ENCODE measurements at places on chromosomes 7 and 10.

GRCh38 chr10:96984541-96985131 lies 152.5 kb downstream of the LCOR start:
- peak; percentile 86 for DNase-seq

DNA sequence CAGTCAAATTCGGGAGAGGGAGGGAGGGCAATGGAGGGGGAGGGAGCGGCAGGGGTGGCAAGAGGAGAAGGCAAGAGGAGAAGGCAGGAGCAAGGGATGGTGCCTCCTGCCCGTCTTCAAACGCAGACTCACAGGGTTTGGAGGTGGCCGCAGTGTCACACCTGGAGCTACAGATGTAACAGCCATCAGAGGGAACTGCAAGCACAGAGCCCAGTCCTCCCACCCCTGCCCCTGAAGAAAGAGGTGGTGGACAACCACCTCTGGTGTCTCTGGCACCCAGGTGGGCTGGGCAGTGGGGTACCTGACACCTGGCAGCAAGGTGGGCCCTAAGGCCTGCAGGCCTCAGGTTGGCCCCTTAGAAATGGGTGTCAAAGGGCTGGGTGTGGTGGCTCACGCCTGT lies 67.0 kb upstream of the SDK1 start:
- no peak for DNase-seq

DNA sequence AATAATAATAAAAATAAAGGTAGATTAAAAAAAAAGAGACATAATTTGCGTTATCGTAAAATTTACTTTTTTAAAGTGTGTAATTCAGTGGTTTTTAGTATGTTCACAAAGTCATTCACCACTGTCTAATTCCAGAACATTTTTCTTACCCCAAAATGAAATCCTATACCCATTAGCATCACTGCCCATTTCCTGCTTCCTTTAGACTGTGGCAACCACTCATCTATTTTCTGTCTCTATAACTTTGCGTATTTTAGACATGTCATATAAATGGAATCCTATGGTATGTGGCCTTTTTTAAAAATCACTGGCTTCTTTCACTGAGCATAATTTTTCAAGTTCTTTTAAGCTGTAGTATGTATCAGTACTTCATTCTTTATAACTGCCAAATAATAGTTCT lies 53.6 kb downstream of the KAT6B start:
- no peak for DNase-seq

DNA sequence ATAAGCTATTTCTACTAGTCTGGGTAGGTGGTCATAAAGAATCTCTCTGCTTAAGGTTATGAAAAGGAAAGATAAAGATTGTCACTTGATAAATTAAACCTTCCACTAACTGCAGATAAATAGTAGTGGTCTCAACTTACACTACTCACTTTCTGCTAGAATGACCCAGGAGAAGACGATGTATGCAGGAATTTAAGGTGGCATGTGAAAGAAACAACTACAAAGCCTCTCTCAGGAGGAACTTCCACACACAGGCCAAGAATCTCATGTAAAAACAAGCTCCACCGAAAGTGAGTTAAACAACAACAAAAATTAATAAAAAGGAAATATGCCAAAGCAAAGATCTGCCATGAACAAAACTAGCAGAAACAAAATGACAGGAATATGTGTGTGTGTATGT lies 165.4 kb downstream of the CDC14C start:
- no peak for DNase-seq

DNA sequence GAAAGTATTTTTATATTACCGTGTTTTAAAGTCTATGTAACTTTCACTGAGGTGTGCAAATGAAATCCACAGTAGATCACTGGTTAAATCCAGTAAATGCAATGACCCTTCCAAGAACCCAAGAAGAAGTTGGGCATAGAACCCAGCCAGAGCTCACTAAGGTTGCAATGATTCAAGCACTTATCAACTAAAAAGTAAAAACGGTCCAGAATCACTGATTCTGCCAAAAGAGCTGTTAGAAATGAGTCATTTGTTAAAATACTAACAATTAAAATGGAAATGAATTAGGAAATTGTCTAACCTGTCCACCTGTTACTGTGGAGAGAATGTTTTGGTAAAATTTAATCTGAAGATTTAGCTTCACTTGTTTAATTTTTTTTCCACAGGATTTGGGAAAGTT lies 74.4 kb downstream of the ANK3 start:
- no peak for DNase-seq

- no peak for DNase-seq
Observed at GRCh38 chr10:112782200-112782907, 167.7 kb upstream of the TCF7L2 start.

GRCh38 chr10:17910125-17910789 lies 41.5 kb upstream of the SLC39A12 start:
- peak; percentile 62 for DNase-seq

- no peak for DNase-seq
Observed at GRCh38 chr10:131968949-131969348, 12.8 kb downstream of the BNIP3 start.

GRCh38 chr7:107007007-107007891 lies 37.3 kb upstream of the PRKAR2B start:
- DNase-seq = peak; percentile 88

DNA sequence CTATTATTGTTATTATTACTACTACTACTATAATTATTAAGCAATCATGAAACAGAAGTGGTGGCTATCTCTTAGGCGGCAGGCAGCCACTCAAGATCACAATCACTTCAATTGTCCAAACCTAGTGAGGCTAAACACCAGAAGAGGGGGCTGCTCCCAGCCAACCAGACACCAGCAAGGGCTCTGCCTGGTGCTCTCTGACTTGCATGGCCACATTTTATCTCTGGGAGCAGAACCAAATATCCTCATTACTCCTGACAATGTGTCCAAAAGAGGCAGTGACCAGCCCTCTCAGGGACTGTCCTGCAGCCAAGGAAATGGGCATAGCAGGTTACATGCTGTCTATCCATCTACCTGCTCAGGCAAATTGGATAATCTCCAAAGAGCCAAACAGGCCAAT lies 187.4 kb upstream of the PDE1C start:
- no peak for DNase-seq

DNA sequence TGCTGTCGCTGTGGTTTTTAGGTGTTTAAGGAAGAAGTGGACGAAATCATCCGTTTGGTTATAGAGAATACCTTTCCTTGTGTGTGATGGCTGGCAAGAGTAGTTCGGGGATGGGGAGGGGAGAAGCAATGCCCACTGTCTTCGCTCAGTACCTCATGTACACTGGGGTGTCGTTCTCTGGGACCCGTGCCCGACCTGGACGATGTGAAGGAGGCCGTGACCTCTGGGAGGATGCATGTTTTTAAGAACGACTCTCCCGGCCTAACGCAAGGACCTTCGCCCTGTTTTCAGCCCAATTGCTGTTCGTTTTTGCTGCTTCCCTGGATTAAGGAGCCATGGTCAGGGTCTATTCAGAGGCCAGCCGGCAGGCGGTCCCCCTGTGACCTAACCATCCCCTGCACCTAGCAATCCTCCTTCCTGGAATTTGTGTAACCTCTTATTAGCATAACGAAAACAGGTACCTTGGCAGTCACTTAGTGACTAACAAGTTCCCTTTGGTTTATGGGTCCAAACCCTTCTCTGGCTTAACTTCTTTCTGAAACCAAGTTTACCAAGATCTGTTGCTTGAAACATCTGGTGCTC lies 1.3 kb downstream of the NFE2L3 start:
- DNase-seq = peak; percentile 34

GRCh38 chr10:102600816-102601215 lies 43.5 kb upstream of the TRIM8 start:
- DNase-seq = no peak

DNA sequence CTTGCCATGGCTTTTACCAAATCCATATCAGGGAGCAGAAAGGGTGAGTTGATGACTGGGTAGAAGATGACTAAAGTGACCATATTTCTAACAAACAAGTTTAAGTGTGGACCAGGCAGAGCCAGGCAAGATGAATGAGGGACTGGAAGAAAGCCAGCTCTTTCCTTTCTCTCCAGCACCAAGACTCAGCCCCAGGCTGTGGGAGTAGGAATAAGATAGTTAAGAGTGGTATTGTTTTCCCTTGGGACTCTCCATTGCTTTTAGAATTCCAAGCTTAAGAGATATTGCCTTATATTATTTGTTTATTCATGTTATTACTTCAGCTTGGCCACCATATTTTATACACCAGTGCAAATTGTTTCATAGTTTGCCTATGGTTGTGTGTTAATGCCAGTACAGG lies 28.8 kb upstream of the TSPAN33 start:
- DNase-seq = no peak

Measured in common myeloid progenitor, CD34-positive (primary cell).